ENCODE measurements at places on chromosomes 2 and 18. TPM values are rescaled to one million over a fixed set of nuclear protein-coding genes. Genes with fewer than 3 reads are reported as not detected.

Gene ABCG8
- not detected for total RNA-seq

Gene UPP2
- not detected for total RNA-seq

Gene UGT1A10
- 0.10 TPM for total RNA-seq

Gene LTBP1
- 565 TPM for total RNA-seq

Gene CFC1B
- total RNA-seq = not detected

Gene PAIP2B
- 0.65 TPM for total RNA-seq
